Smooth muscle cell of the coronary artery (primary cell): ENCODE measurements at places on chromosomes 4 and X. TPM values are rescaled to one million over a fixed set of nuclear protein-coding genes. Genes with fewer than 3 reads are reported as not detected.

AFP gene
- 0.23 and 0.59 TPM in 2 replicates for total RNA-seq

MAGEA9B gene
- total RNA-seq: not detected in 2 replicates

GRPR gene
- 0.83 TPM in 1 of 2 replicates, not detected in the other for total RNA-seq

GAGE12F gene
- total RNA-seq: not detected in 2 replicates

PCDH7 gene
- 0.23 and 10.3 TPM in 2 replicates for total RNA-seq

PGAM4 gene
- not detected in 2 replicates for total RNA-seq

TMEM255A gene
- total RNA-seq: not detected in 2 replicates

MAGEA10 gene
- total RNA-seq: not detected in 2 replicates

ADRA2C gene
- 0.08 and 1.4 TPM in 2 replicates for total RNA-seq

P2RY8 gene
- total RNA-seq: under 0.01 TPM in 1 of 2 replicates, not detected in the other

FATE1 gene
- total RNA-seq: not detected in 2 replicates

MTNR1A gene
- total RNA-seq: not detected in 2 replicates

FAM47B gene
- not detected in 2 replicates for total RNA-seq

SPATA4 gene
- total RNA-seq: 0.15 and 0.23 TPM in 2 replicates

LRIT3 gene
- not detected in 2 replicates for total RNA-seq

ASB12 gene
- not detected in 2 replicates for total RNA-seq

TMEM156 gene
- 0.08 TPM in 1 of 2 replicates, not detected in the other for total RNA-seq
